Stimulated activated CD4-positive, alpha-beta T cell treated with anti-CD3 and anti-CD28 coated beads, TNF-alpha, amount 100 ng/mL, for 4 hours (primary cell): ENCODE measurements at places on chromosomes 5 and 9.

- DNase-seq = no peak
These were observed 190.6 kb downstream of the FBXL7 start for GRCh38 chr5:15690611-15691010.

DNA sequence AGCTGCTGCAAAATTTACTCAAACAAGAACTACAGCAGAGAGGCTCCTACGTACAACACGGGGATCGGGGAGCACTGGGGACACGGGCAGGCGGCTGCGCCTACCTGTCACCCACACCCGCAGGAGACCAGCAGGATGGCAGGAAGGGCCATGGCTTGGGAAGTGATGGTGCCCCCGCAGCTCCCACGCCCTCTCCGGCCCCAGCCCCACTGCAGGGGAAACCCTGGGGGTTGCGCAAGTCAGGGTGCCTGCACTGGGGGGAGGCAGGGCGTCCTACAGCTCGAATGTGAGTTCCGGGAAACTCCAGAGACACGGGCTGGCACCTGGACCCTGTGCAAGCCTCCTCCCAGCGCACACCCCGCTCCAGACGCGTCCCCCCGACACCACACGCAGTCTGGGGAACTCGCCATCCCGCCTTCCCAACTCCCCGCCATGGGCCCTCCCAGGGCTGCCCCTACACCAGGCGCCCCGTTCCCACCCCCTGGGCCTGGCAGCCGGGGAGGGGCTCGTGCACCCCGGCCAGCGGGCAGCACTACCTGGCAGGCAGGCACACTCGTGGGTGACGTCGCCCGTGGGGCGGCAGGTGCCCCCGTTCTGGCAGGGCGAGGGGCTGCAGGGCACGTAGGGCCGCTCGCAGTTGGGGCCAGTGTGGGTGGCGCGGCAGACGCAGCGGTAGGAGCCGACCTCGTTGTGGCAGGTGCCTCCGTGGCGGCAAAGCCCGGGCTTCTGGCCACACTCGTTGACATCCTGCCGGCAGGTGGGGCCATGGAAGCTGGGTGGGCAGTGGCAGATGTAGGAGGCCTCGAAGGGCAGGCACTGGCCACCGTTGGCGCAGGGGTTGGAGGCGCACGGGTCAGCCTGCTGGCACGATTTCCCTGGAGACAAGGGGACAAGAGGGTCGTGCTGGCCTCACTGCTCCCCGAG lies 23.3 kb downstream of the NOTCH1 start:
- no peak for DNase-seq

- no peak for DNase-seq
These were observed 220.2 kb downstream of the PLK2 start for GRCh38 chr5:58239731-58240130.

DNA sequence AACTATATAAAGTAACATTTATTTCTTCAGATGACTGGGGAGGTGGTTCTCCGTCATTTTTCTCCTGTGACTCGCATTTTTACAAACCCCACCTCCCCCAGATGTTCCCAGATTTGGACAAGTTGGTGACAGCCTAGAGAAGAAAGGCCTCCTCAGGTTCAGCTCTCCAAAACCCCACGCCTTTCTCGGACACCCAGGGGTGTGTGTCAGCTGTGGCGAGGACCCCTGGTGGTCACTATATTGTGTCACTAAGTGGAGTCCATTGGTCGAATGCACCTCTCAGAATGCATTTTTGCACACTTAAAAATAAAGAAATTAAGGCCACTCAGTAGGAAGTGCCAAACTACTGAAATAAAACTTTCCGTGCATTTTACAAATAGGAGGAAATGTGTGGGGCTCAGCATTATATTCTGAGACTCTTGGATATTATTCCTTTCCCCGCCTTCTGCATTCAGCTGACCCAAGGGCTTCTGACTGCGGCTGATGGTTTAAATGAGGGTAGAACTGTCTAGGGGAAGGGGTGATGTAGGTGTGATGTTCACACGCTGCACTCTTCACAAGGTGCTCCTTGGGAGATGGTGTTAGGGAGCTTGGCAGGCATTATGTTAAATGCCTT lies 47.6 kb downstream of the ACO1 start:
- no peak for DNase-seq

DNA sequence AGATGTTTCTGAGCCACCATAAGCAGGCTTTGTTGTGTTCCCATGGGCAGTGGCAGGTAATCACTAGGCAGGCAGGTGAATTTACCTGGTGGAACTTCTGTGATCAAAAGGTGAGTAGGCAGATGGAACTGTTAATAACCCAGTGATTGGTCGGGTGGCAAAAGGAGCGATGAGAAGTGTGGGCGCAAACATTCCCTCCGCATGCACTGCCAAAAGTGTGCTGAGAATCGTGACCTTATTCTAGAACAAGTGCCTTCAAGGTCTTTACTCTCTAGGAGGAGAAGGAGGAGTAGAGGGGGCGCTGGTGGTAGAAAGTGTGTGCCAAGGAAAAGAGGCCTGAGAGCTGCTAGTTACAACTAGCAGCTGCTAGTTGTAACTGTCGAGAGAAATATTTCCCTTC lies 3.3 kb downstream of the OTULINL start:
- DNase-seq = no peak

- no peak for DNase-seq
These were observed 104.4 kb upstream of the CPLX2 start for GRCh38 chr5:175766963-175767362.

- no peak for DNase-seq
These were observed 113.9 kb upstream of the BRINP1 start for GRCh38 chr9:119483153-119483552.

DNA sequence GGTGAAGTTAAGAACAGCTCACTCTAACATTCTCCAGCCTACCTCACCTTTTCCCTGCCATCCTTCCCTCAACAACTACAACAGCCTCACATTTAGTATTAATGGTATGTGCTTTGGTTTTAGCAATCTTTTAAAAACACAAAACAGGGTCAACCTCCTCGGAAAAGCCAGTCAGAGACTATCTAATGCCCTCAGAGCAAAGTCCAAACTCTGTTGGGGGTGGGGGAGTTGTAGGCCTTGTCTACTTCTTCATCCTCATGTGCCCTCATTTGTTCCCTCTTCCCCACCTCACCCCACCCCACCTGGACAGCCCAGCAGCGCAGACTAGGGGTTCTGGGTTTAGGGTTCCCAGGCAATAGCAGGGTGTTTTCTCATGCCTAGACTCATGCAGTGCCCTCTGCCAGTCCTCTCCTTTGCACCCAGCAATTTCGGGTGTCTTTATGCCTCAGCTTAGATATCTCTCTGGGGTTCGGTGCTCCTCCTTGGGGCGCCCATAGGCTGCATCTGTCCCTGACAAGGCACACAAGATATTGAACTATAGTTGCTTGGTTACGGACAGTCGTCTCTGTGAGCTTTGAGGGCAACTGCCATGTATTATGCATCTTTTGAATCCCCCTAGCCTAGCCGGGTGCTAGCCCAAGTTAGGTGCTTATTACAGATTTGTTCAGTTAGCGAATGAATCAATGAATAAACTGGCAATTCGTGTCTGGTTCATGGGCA lies 762 bp upstream of the TCOF1 start:
- DNase-seq = no peak

- DNase-seq = no peak
These were observed 226.3 kb downstream of the SMARCA2 start for GRCh38 chr9:2241461-2241835.

DNA sequence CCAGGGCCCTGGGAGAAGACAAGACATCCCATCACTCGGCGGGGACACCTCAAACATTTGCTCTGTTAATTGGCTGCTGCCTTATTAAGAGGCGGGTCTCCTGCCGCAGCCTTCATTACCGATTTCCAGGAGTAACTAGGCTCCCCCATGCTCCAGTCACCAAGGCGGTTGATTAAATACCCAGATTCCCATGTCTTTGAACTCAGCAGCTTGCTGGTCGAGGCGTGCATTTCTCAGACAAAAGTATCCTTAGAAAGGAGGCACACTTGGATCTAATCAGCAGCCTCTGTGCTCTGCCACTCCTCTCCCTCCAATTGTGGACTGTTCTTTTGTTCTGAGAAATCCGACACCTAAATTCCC lies 228.8 kb downstream of the FSTL4 start:
- no peak for DNase-seq

GRCh38 chr5:55324815-55325418 lies 17.1 kb downstream of the MTREX start:
- no peak for DNase-seq

DNA sequence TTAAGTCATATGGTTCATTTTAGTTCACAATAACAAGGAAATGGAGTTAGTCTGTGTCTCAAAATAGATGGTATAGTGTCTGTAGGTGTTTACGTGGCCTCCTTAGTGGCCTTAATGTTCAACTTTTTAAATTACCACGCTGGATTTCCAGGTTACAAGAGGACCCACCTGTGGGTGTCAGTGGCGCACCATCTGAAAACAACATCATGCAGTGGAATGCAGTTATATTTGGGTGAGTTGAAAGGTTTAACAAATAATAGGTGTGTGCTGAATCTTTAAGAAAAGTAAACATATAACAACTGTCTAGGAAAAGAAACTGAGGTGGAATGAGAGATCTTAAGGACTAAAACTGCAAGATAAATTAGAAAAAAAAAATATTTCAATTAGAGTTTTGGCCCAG lies 2.9 kb downstream of the UBE2B start:
- DNase-seq = no peak

DNA sequence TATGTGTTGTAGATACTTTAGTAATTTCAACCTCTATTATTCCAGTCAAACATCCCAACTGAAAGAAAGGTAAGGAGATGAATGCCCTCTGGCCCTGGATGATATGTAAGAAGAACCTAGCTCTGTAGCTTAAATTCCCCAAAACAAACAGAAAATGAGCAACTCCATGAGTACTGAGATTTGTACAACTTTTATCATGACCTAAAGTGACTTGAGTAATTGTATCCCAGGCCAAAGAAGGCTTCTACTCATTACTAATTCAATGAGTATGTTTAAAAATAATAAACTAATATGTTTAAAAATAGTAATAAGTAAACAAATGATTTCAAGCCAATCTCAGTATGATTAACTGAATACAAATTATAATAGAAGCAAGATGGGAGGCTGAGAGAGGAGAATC lies 414.0 kb upstream of the ACTBL2 start:
- no peak for DNase-seq

DNA sequence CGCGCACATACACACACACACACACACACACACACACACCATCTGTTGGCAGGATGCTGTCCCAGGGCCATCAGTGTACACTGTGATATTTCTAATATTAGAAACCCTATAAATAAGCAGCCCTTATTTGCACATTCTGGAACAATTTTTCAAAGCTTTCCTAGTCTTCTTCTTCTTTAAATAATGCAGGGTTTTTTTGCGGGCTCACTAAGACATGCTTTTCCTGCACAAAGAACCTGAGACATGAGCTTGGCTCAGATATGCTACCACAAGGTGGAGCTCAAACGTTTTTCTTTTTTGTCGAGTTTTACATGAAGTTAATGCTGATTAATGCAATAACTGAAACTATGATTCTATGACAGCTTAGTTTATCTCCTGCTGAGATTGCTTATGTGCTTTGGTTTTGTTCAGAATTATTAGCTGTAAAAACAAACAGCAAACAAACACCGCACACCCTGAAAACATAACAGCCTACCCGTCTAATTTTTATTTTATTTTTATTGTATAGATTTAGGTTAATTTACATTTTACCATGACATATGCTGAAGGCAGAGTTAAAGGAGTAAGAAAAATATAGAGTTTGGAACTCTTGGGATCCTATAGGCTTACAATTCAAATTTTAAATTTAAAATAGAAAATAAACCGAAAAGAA lies 95.8 kb downstream of the ALDH1A1 start:
- DNase-seq = no peak

DNA sequence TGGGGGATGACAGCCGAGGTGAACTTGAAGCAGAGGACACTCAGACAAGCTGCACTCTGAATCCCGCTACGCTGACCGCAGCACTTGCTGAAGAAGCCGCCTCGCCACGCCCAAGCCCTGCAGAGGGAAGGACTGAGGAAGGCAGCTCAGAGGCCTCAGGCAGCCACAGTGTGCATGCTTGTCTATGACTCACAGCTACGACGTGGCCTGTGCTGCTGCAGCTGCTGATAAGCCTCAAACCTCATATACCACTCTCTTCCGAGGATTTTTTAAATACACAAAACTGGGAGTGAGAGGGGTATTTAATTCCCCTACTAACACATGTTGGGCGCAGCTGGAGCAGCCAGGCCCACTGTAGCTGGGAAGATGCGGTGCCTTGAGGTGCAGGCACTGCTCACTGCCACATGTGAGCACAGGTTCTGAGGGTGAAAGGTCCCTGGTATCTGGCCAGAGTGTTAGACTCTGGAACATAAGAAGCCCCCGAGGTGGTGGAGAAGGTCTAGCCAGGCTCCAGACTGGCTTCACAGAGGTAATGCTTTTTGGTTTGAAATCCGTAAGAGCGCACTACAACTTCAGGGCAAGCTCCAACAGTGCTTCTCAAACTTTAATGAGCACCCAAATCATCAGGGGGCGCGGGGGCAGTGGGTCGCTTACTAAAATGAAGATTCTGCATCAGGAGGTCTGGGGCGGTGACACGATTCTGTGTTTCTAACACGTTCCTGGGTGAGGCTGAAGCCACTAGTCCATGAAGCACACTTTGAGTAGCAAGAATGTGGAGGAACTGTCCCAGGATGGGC lies 196.8 kb downstream of the AUH start:
- DNase-seq = no peak

- DNase-seq = no peak
These were observed 104.6 kb upstream of the TNFAIP8 start for GRCh38 chr5:119250946-119251901.

DNA sequence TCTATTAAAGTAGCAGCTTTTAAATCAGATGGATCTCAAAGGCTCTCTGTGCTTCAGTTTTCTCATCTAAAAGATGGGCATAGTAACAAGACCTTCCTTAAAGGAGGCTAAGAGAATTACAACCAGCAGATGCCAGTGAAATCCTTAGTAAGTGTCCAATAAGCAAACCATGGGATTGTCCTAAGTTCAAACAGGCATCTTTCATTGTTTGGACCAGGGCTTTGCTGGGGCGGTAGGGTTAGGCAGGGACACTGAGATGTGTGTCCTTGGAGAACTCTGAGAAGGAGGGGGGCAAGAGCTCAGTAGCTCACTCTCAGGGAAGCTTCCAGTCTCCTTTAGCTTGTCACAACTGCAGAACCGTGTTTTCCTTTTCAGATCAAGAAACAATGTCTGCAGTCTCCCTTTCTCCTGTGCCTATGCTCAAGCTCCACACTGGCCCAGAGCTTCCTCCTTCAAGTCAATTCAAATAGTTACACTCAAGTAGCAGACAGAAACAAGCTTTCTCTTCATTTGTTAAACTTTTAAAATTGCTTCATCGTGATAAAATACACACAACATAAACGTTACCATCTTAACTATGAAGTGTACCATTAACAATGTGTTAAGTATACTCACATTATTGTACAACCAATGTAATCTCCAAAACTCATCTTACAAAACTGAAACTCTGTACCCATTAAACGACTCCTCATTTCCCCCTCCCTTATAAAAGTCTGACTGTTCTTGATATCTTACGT lies 216.2 kb downstream of the PIK3R1 start:
- DNase-seq = no peak

GRCh38 chr9:37104183-37104889 lies 16.0 kb upstream of the ZCCHC7 start:
- DNase-seq = no peak

GRCh38 chr9:72124947-72125346 lies 24.3 kb upstream of the GDA start:
- DNase-seq = no peak

- no peak for DNase-seq
These were observed 235.5 kb downstream of the ARHGEF28 start for GRCh38 chr5:73861313-73861988.
